ENCODE measurements at places on chromosomes 1 and 21.

DNA sequence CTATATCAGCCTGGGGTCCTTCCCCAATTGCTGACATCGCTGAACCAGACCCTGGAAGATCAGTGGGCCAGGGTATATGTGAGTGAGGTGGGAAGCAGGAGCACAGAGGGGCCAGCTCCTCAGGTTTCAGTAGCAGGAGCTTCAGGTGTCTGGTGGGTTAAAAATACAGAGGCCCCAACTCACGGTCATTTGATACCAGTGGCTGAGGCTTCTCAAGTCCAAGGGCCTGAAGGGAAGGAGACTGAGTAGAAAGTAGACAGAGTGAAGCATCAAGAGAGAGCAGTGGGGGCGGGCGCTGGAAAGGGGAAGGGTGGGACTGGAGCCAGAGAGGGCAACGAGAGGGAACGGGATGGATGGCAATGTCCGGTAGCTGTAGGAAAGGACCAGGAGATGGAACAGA lies 2.0 kb upstream of the CASQ1 start:
- DNase-seq = no peak

- DNase-seq = no peak
Measured at GRCh38 chr1:172051898-172052297, 210.6 kb downstream of the DNM3 start.

DNA sequence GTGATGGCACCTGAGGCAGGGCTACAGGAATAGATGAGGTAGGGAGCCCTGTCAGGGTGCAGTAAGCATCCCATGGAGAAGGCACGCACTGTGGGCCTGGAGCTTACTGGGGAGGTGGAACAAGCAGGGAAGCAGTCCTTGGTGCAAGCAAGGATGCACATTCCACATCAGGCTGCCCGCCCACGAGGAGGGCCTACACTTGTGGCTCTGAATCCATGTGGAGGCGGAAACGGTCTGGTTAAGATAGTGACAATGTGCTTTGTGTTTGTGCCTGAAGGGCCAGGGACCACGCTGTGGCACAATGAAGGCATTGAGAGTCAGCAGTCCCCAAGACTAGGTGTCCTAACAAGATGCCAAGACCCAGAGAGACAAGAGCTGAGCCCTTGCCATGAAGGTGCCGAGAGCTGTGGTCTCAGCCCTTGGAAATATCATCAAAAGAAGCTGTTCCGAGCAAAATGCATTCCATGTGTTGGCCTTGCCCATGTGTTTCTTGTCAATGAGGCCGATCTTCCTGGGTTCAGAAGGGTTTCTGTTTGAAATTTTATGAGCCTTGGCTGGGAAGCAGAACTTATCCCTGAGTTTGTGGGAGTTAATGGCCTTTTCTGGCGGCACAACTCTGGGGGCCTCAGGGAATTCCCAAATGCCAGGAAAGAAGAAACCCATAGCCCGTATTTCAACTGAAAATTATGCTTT lies 111.9 kb downstream of the NGF start:
- DNase-seq = peak; percentile 58

DNA sequence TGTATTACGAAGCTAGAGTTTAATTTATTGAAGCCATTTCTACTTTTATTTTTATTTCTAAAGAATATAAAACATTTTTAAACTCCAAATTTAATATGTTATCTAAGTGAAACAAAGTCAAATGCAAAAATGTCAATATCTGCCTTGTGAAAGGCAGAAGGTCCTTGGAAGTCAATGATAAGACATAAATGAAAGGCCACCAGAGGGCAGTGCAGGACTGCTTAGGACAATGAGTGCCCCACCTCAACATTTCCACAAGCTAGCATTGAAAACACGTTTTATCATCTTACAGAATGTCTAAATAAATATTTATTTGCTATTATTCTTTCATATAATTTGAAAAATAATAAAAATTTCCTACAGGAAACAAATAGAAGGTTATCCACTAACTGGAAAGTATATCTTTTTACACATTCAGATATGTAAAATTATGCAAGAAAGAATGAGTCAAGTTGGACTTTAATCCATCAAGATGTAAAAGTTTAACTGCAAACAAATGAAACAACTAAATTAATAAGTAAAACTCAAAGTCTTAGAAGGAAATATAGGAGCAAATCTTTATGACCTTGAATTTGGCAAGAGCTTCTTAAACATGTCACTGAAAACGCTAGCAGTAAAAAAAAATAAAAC lies 140.1 kb upstream of the FMN2 start:
- DNase-seq = peak; percentile 72

GRCh38 chr1:40877698-40878097 lies 15.5 kb upstream of the CITED4 start:
- DNase-seq = peak; percentile 90

DNA sequence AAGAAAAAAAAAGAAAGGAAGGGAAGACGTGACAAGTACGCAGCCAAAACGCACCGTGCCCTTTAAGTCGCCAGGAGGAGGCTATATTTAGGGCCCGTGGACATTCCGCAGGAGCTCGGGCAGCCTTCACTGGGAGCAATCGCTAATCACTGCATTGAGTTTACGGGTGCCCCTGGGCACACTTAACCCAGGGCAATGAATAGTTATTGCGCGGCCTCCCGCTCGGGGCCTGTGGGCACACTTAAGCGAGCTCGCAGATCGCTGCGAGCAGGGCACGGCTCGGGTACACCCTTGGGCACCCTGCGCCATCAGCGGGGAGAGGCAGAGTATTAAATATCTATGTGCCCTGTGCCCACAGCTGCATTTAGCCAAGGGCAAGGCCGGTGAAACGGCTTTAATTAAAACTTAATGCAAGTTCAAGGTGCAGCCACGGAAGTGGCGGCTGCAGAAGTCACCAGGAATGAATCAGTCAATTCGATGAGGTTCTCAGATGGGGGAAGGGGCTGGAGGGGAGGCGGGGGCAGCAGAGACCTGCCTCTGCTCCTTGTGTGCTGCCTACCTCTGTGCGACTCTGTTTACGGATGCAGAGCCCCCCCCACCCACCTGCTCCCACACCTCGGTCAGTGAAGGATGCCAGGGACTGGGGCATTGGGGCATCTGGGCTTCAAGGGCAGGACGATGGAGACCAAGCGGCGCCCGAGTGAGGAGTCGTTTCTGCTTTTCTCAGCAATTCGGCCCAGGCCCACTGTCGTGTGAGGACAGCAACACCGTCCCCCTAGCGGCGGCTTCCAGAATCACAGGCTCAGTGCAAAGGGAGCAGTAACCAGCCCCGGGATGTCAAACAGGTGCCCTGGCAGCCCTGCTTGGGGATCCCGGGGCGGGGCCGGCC lies 51.8 kb upstream of the TARDBP start:
- DNase-seq = peak; percentile 53

DNA sequence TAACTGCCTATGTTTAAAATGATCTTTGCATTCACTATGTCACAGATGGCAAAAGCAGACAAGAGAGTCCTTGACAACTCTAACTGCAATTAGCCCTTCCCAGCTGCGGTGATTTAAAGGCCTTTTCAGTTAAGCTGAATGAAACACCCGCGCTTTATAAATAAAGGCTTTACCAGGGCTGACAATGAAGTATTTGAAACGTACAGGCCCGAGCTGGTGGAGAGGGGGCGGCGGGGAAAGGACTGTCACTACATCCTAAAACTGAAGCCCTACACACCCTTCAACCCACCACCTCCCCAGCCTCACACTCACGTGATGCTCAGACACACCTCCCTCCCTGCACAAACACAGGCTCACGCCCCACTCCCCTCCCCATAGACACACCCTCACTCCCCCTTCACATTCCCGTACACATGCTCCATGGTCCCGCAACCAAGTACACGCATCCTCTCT lies 45.5 kb downstream of the GRIK3 start:
- no peak for DNase-seq

DNA sequence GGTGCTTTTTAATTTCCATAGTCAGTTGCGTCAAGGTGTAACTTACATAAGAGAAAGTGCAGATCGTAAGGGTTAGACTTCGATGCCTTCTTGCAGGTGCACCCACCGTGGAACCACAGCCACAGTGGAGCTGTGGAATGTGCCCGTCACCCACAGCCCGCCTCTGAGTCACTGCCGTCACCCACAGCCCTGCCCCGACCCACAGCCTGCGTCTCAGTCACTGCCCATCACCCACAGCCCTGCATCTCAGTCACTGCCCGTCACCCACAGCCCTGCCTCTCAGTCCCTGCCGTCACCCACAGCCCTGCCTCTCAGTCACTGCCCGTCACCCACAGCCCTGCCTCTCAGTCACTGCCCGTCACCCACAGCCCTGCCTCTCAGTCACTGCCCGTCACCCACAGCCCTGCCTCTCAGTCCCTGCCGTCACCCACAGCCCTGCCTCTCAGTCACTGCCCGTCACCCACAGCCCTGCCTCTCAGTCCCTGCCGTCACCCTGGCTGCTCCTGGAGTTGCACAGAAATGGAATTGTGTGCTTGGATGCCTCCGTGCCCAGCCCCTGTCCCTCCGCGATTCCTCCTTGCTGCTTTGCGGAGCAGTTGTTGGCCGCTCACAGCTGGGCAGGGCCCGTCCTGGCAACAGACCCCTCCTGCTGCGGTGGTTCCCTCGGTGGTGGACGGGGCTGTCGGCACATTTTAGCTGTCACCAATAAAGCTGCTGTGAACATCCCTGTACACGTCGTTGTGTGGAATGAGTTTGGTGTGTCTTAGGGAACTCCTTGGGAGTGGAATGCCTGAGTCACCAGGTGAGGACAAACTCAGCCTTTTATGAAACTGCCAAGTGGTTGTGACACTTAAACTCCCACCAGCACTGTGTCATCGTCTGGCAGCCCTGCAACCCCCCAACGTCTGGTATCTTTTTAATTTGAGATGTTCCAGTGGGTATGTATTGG lies 44.9 kb upstream of the COL6A2 start:
- DNase-seq = peak; percentile 95

DNA sequence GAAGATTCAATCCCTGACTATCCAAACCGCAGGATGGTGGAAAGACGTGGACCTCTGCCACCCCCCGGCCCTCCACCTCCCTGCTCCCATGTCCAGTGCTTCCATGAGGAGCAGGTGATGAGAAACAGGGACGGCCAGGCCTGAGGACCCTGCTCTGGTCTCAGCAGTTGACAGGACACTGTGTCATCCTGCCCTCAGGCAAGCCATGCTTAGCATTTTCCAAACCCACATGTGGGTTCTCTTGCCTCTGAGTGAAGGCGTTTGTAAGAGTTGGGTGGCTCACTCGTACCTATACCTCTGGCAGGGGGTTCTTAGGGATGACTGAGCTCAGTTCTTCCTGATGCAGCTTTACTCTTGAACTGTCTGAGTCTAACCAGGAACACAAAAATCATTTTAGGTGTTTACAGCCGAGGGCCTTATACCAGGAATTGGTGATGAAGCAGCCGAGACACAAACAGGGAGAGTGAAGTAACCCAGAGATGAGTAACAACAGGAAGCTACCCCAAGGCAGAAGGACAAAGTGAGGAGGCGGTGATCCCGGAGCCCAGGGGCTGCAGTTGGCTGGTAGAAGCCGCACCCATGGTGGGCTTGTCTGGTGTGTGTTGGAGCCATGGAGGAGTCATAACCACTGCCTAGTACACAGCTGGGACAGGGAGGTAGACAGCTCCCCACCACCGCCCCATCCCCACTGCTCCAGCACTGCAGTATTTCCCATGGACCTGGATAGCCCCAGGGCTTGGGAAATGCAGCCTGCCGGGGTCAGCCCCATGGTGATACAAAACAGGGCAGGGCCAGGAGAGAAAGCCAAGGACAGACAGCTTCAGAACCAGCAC lies 21.4 kb downstream of the MYBPH start:
- peak; percentile 29 for DNase-seq

- no peak for DNase-seq
Measured at GRCh38 chr1:206872139-206872538, 6.7 kb downstream of the IL20 start.

- peak; percentile 37 for DNase-seq
Measured at GRCh38 chr1:169483500-169483966, 2.2 kb downstream of the SLC19A2 start.

DNA sequence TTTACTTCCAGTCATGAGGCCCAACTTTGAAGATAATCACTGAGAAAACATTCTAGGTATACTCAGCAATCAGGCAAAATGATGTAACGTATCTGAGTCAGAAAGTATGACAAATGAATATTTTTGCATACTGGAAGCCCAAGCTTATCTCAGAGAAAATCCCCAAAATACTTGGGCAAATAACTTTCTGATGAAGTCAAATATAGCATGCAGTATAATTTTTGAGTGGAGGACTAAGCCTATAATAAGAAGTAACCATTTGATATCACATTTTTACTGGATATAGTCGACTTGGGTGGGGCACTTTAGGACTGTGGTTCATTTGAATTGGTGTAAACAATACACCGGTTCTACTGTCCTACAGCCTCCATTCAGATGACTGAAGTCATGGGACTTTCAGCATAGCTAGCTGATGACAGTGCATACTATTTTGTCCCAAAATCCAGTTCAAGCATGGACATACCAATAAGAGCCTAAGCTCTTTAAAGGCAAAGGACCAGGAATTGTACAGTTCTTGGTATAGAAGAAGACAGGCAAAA lies 2.3 kb upstream of the GADD45A start:
- peak; percentile 83 for DNase-seq

GRCh38 chr21:43021191-43021590 lies 46.8 kb downstream of the PKNOX1 start:
- DNase-seq = peak; percentile 63

- no peak for DNase-seq
Measured at GRCh38 chr1:9362488-9362887, 69.8 kb downstream of the SPSB1 start.

DNA sequence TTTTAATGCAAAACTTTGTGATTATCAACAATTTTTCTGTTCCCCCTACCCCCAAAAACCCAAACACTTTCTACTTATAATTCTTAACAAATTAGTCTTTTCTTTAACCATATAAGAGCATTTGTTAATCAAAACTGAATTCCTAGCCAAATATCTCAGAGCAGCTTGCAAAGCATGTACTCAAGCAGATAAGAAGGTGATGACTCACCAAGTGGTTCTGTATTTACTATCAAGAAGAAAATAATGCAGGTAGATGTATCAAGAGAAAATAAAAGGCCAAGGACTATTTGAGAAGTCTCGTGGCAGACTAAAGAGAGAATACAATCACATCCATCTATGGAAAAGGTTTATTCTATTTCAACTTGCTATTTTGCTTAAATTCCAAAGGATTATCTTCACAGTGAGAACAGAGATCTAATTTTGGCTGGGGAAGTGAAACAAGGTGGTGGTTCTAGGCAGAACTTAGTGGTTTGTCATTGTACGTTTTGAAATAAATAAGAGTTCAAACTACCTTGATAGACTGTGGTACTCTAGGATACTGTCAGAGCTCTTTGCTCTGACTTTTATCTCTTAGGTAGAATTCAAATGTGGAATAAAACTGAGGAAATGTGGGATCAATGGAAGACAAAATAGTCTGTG lies 94.7 kb upstream of the NRIP1 start:
- DNase-seq = no peak

DNA sequence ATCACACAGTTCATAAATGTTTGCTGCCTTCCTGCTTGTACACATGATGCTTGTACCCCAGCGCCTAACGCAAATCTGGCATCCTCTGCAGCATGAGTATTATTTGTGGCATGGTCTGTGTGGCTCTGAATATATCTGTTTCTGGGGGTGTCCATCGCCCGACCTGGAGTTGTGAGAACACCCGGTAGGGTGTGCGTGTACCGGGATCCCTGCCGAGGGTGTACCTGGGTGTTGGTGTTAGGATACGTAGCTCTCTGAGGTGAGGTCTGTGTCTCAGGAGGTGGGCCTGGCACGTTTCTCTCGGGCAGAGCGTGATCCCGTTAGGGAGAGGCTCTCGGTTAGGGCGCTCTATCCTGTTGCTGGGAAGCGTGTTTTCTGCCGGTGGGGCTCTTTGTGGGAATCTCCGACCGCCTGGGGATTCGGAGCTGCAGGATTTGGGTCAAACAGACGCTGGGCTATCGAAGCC lies 10.4 kb upstream of the CDC20 start:
- no peak for DNase-seq

- DNase-seq = no peak
Measured at GRCh38 chr1:7589080-7589735, 181.9 kb upstream of the VAMP3 start.

- peak; percentile 27 for DNase-seq
Measured at GRCh38 chr21:36806103-36806502, 107.2 kb downstream of the SIM2 start.
